ENCODE measurements at places on chromosomes 4 and X.

DNA sequence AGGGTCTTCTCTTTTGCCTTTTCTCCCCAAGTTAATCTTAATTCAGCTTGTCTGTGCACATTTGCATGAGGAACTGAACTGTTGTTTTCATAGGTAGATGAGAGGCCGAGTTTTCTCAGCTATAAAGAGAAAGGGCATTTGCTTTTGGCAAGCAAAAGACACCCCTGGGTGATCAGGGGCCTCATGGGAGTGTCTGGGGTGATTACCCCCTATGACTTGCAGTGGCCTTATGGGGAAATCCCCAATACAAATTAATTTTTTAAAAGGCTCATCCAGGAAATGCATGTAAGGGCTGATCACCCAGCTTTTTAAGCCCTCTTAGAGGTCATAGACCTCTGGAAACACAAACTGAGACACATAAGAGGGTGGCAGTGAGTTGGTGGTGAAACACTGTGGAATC lies 56.4 kb upstream of the HMX1 start:
- no peak for DNase-seq

DNA sequence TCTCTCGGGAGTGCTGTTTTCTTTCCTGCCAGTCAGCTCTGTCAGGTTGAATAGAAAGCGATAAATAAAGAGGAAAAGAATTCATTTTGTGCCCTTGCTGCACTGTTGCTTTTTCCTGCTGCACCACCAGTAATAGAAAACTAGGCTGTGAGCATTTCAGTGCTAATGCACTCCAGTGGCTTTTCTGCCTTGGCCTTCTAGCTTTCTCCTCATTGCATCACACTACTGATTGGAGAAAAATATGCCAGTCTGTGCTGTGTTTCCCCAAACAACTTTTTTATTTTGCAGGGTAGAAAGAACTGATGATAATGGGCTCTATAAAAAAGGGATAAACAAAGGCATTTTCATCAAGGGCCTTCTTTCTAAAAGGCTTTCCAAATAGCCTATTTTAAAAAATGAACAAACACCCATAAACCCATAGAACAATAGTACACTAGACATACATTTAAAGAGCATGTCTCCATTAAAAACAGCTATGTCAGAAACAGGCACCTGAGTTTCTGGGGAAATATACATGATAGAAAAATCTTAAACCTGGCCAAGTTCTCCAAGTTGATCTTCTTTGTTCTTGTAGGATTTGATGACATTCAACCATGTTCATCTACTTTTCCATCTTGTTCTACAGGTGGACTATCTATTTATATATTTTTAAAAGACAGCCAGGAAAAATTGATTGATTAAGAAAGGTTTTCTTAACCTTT lies 86.3 kb downstream of the GPRIN3 start:
- DNase-seq: no peak

DNA sequence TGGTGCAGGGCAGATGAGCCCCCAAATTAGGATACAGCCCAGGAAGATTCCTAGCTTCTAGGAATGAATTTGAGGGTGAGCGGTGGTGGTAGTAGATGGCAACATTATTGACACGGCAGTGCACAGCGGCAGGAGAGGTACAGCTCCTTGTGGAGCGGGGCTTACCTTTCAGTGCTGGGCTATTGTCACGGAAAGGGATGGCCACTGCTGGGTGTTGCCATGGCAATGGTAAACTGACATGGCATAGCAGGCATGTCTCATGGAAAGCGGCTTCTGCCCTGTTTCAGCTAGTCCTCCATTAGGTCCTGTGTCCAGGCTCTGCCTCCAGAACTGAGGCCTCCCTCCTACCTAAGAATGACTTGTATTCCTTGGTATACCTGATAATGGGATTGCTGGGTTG lies 81.8 kb upstream of the WDR1 start:
- no peak for DNase-seq

GRCh38 chr4:122879001-122879400 lies 43.4 kb downstream of the NUDT6 start:
- DNase-seq: no peak

DNA sequence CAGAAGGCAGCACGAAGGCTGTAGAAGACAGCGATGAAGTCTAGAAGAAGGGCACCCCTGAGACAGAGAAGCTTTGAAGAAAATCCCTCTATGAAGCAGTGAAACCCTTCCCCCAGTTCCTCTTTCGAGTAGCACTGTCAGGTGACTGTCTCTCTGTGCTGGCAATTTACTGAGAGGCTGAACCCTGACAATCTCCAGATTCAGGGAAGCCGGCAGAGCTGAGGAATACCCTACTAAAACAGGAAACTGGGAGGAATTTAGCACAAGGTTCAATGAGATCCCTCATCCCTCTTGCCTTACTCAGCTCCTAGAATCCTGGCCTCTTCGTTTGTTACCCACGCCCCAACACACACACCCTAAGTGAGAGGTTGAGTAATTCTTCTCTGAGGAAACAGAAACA lies 239.7 kb upstream of the NOCT start:
- no peak for DNase-seq

DNA sequence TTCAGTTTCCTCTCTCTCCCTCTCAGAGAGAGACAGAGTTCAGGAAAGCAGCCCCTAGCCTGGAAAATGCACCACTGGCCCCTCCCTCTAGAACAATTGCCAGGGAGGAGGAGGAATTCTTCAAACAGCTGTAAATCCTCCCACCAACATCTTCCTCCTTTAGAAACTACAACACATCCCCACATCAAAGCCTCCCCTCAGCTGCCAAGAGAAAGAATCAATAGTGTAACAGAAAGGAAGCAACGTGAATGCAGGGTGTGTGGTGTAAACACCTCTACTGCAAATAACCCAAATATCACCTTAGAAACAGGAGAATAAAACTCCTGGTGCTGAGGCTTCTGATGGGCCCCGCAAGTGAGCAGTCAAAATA lies 249.9 kb upstream of the GATB start:
- DNase-seq: no peak

GRCh38 chr4:149017002-149017734 lies 575.0 kb upstream of the NR3C2 start:
- no peak for DNase-seq

DNA sequence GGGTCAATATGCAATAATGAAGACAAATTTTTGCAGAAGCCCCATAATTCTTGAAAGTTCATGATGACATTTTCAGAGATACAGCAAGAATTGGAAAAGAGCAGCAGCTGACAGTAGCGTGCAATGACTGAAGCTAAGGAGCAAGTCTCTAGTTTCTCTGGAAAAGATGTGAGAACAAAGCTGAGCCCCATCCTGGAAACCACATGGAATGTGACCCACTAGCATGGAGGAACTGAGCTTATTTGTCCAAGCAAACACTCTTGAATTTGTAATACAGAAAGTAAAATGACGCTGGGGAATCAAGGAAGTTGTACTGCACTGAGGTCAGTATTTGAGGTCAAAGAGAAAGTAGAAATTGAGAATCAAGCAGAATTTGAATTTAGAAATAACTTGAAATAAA lies 1447.2 kb downstream of the FSTL5 start:
- DNase-seq: no peak

- no peak for DNase-seq
These were observed 301.6 kb upstream of the DDX53 start for GRCh38 chrX:22698151-22698550.

DNA sequence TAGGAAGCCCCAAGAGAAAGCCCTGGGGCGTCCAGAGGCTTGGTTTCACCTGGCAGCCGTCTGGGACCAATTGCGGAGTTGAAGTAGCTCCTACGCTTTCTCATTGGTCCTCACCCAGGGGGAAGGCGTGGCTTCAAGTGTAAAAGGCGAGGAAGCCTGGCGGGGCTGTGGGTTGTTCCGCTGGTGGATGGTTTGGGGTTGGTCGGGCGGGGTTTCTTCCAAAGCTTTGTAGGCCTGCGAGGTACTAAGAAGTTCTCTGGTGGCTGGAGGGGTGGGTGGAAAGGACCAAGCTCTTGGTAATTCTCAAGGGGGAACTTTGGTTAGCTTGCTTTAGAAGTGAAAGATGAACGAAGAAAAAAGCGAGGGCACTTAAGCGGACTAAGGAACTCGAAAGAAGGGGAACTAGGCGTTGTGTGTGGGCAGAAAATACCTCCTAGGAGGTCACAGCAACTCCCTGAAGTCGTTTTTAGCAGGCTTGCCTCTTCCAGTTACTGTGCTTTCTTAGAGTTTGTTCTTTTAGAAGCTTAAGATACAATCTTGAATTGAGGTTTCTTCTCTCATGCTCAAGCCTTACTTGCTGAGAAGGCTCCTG lies 36.6 kb downstream of the CCNG2 start:
- no peak for DNase-seq

DNA sequence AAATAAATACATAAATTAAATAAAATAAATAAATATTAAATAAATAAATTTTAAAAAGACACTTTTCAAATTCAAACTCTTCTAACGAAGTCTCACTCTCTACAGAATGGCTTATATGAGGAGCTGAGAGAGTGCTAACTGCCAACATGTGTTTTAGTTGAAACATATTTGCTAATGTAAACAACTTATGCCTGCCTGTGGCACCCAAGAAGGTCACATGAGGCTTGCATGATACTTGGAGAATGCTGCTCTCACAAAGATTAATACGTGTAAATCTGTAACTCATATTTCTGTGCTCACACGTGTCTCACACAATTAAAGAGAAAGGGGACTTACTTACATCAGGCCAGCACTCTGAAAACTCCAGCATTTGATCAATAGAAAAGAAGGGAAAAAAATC lies 43.2 kb upstream of the PITX2 start:
- DNase-seq: no peak

DNA sequence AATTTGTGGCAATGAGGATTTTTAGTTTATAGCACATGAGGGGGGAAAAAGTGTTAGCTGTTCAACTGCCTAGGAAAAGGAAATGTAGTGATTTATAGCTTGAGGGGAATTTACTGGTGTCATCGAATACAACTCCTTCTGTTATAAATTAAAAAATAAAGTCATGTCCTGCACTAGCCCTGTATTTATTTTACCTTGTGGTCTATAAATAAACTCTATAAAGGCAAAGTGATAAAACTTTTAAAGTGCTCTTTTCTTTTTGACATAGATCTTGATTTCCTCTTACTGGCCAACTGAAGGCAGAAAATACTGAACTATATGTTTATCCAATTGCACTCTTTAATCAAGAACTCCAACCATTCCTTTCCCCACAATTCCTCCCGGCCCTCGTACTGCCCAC lies 672.1 kb upstream of the SLIT2 start:
- no peak for DNase-seq

GRCh38 chr4:90184560-90184959 lies 57.4 kb downstream of the CCSER1 start:
- DNase-seq: no peak

All from NCI-H187 treated with DMSO at 0.1 percent for 48 hours (cell line).